Astrocyte (in vitro differentiated cells and primary cell): ENCODE measurements at places on chromosomes 5 and 9.
A peak's percentile ranks its signal among the peaks of the same experiment; 100 is the strongest.

DNA sequence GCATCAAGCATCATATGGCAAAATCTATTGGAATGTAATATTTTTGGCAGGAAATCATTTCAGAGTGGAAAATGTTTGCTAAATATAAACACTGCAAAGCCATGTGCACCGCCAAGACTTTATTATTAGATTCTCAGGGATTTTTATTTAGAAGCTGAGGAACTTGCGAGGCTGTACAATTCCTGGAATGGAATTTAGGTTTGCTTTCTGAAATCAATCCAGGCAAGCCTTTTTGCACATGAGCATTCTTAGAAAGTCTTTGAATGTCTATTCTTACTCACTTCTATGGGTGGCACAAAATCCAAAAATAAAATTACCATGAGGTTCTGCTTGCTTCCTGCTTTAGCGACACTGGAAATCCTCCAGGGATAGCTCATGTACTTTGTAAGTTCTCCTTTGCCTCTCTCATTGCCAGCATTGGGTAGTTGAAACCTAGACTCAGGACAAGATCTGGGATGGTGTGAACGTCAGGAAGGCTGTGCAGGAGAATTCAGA lies 71.5 kb upstream of the PALM2AKAP2 start:
- DNase-seq, result peak; percentile 38

- DNase-seq, result no peak
Measured at GRCh38 chr5:107952450-107952849, 281.7 kb upstream of the EFNA5 start.

DNA sequence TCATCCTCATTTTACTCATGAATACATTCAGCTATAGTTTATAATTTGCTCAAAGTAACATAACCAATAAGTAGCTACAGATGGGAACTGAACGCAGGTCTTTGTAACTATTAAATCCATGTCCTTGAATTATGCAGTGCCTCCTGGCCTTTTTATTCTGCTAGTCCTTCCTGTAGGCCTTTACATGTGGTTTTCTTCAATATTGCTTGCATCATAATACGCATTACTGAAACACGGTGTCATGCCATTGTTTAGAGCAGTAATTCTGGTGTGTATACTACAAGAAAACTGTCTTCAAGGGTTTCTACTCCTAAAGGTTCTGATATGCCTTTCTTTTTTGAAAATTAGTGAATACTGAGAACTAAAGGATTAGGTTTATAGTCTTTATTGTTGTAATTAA lies 20.7 kb downstream of the CWC27 start:
- DNase-seq, result peak; percentile 31

GRCh38 chr9:2154731-2155130 lies 139.6 kb downstream of the SMARCA2 start:
- DNase-seq, result no peak

DNA sequence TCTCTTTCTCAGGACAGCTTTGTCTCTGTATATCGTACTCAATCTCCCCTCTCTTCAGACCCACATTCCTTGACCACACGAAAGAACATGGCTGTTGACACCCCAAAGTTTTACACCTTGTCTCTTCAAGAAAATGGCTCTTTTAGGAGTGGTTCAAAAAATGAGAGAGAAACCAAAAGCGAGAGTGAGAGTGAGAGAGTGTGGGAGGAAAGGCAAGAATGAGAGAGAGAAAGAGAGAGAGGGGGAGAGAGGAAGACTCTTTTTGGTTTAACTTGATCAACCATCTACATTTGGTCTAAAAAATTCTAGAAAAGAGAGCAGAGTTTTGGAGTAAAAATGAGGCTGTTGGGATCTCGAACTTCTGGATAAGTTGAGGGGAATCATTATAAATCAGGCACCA lies 581.8 kb upstream of the WWC1 start:
- DNase-seq, result no peak

GRCh38 chr5:166719991-166720390 lies 1571.5 kb upstream of the WWC1 start:
- no peak for DNase-seq

- DNase-seq, result no peak
Measured at GRCh38 chr9:36317766-36318165, 59.5 kb upstream of the GNE start.

- DNase-seq, result no peak
Measured at GRCh38 chr9:28209130-28209529, 635.8 kb upstream of the C9orf72 start.

- no peak for DNase-seq
Measured at GRCh38 chr5:64318175-64318574, 152.5 kb downstream of the RNF180 start.

GRCh38 chr5:20575571-20575970 lies 587.6 kb upstream of the CDH18 start:
- DNase-seq, result no peak

DNA sequence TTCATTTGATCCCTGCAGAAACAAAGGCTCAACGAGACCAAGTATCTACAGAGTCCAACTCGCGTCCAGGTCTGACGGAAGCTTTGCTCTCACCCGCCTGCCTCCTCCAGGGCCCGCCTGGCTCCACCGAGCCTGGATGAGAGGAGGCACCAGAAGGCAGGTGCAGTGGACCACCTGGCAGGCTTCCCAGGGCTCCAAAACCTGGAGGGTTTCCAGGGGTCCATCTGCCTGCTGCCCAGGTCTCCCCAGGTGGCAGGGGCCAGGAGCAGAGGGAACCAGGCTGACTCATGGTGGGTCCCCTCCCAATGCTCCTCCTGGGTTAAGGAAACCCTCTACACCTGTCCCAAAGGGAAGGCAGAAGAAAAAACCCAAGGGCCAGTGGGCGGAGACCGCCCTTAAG lies 59.5 kb downstream of the VAV2 start:
- DNase-seq, result no peak

DNA sequence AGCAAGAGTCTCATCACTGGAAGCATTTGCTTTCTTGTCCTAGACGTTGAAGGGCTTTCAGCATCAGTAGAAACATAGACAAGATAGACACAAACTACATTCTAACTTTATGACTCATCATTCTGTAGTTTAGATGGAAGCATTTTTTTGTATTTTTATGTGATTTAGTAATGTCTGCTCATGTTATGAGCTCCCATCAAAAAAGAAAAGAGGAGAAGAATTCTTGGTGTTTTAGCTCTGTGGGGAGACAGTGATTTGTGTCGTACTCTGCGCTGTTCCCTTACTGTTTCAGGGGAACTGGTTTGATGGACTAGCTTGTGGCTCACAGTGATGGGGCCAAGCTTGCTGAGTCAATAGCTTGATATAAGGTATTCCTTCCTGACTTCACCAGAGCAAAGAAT lies 159.2 kb upstream of the WWC1 start:
- peak; percentile 51 for DNase-seq

- DNase-seq, result peak; percentile 39
Measured at GRCh38 chr5:137498736-137499505, at the start of gene SPOCK1. SPOCK1 (minus strand) TSS chr5:137499326.

DNA sequence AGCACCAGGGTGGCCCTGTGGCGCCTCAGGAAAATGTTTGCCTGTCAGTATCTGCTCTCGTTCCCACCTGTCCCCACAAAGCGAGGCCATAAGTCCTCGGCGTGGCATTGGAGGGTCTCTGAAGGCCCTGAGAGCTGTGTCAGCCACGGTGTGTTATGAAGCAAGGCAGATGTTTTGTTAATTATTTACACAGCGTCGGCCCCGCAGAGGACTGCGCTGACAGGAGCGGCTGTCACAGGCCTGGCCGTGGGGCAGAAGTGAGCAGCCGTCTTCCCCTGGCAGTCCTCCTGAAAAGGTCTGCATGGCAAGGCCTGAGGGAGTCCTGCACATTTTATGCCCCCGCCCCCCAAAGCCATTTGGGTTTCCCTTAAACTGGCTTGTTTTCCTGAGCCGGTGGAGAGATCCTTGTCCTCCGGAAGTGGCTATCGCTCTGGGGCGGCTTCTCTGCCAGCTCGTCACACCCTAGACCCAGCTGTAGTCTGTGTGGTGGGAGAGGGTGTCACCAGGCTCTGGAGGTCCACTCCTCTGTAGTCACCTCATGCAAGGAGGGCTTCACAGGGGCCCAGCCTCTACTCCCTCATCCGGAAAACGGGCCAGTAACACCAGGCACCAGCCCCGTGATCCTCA lies 6.2 kb downstream of the NEK6 start:
- DNase-seq, result no peak

- DNase-seq, result no peak
Measured at GRCh38 chr9:101977614-101978210, 239.3 kb upstream of the GRIN3A start.

GRCh38 chr9:116154334-116154975 lies 864 bp downstream of the PAPPA start:
- no peak for DNase-seq

- DNase-seq, result no peak
Measured at GRCh38 chr5:141186897-141187512, at the start of gene PCDHB9. PCDHB9 (plus strand) TSS chr5:141187161; CDS start chr5:141187319, 158 bp downstream.

- DNase-seq, result no peak
Measured at GRCh38 chr5:1857256-1857600, 25.5 kb downstream of the IRX4 start.

GRCh38 chr9:90801241-90801972 lies at the start of gene SYK:
SYK (plus strand) TSS chr9:90801819; CDS start chr9:90843899, 42,080 bp downstream.
- DNase-seq, result no peak

GRCh38 chr5:130976493-130976892 lies 188.6 kb downstream of the HINT1 start:
- DNase-seq, result no peak

DNA sequence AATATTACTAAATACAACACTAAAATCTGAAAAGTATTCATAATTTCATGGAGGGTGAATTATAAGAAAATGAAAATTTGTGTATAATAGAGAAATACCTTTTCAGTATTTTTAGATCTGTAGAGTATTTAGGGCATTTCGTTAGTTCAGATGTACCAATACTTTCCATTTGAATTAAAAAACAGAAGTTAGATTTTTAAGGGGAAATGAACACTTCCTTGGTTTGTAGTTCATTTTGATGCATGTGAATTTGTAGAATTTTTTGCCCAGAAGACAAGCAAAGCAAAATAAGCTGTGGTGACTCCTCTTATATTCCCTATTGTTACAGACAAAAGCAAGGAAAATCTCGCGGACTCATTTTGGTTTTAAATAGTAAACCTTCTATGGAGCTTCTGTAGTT lies 209.0 kb upstream of the RPS23 start:
- no peak for DNase-seq

DNA sequence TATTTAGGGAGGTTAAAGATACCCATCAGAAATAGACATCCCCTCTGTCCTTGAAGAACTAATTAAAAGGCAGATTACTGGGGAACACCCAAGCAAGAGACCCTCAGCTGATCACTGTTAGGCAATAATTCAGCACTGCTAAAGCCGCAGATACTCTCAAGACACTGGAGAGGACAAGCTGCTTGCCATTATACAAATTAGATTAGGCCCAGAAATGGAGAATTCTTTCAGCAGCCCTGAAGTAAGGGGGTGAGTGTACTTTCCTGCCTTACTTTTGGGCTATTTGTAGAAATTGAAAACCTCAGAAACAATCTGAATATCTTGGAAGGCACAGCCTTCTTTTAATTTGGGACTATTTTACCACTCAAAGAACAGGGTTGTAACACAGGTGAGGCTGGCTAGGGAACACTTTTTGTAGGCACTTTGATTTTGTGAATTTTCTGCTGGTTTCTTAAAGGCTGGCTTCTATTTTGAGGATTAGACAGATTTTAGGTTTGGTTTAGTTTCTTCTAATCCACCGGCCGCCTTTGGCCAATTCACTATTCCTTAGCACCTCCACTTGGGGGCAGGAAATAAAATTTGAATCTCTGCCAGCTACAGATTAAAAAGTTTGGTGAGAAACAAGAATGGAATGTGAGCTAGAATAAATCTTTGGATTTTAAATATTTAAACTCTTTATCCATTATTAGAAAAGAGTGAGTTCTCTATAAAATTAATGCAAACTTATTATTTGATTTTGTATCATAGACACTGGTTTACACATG lies 106.0 kb downstream of the SMARCA2 start:
- DNase-seq, result peak; percentile 41

- DNase-seq, result no peak
Measured at GRCh38 chr9:76573905-76574760, 115.2 kb downstream of the GCNT1 start.

DNA sequence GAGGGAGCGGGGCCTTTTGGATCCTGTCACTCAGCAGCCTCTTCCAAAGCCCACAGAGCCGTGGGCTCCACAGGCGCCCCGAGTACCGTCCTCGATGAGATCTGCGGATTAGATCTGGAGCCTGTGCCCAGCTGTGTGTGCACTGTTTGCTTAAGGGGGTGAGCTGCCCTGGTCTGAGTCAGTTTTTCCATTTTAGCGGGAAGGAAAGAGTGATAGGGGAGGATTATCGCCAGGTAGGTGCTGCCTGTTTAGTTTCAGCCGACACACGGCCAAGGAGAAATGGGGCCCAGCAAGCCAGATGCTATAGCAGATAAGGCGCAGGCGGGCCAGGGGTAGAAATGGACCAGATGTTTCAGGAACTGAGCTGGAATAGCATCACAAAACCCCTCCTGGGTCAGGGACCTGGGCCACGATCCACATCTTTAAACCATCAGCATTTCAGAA lies 18.1 kb downstream of the COL5A1 start:
- no peak for DNase-seq

- DNase-seq, result peak; percentile 95
Measured at GRCh38 chr5:137619191-137619870, 116.6 kb downstream of the KLHL3 start.

GRCh38 chr9:107423540-107423939 lies 66.0 kb downstream of the KLF4 start:
- DNase-seq, result no peak

DNA sequence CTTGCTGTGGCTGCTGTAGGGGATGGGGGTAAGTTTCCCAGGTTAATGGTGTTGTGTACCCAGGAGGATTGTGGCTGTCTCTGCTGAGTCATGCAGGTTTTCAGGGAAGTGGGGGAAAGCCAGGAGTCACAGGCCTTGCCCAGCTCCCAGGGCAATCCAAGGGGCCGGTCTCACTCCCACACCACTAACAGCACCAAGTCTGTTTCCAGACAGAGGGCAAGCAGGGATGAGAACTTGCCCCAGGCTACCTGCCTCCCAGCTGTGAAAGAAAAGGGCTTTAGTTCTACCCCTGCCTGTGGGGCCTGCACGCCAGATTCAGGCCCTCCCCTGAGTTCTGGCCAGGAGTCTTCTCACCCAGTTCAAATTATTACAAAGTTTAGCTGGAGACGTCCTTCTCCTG lies 579.8 kb upstream of the ST8SIA4 start:
- no peak for DNase-seq

DNA sequence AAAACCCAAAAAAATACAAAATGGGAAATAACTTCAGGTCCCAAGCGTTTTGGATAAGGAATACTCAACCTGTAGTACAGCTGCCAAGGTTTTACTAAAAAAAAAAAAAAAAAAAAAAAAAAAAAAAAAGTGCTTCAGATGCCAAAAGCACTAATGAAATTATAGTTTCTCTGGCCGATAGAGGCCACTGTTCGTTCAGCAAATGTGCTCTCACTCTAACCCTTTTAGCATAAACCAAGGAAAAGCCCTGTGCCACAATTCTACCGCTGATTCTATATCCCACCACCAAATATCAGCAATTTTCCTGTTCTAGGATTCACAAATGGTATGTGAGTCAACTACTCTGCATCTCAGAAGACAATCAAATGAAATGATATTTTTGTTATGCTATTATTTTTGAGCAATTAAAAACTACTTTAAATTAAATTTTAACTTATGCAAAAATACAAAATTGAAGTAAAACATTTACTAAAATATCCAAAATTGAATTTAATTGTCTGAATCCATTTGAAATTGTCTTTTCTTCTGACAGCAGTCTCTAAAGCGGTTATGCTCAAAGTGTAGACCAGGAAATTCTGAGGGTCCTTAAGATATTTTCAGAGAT lies 79.8 kb downstream of the RICTOR start:
- peak; percentile 37 for DNase-seq
